Cardiac muscle cell (in vitro differentiated cells and primary cell): ENCODE measurements at places on chromosomes 2 and 18. TPM values are rescaled to one million over a fixed set of nuclear protein-coding genes. Genes with fewer than 3 reads are reported as not detected.

Gene REL
- 5.0 and 11.5 TPM in 2 replicates for total RNA-seq

Gene MYL1
- total RNA-seq: 2.2 TPM in 1 of 2 replicates, not detected in the other

- H3K4me1 ChIP-seq: no peaks in the 10 kb centered on the region
- no peak overlapping the region for H3K27ac ChIP-seq
- no peaks in the 10 kb centered on the region for H3K36me3 ChIP-seq
- no peak for DNase-seq
Measured at GRCh38 chr2:214265991-214266489, 144.8 kb upstream of the VWC2L start.

DNA sequence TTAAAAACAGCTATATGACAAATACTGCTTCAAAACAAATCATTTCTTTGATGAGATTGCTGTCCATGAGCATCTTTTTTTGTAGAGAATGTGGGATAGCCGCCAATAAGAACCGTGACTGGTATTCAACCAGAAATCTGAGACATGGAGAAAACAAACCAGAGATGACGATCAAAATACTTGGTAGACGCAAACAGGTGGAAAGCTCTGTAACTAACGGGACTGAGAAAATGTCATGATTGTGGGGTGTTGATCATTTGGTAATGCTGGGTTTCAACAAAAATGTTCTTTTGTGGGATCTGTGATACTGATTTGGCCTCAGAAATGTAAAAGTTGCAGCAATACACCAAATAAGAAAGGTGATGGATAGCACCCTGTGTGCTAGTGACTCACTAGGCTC, 364.8 kb downstream of the NYAP2 start:
- H3K36me3 ChIP-seq: no peaks in the 10 kb centered on the region
- H3K4me3 ChIP-seq: no peak overlapping the region
- no peaks in the 10 kb centered on the region for H3K4me1 ChIP-seq

DNA sequence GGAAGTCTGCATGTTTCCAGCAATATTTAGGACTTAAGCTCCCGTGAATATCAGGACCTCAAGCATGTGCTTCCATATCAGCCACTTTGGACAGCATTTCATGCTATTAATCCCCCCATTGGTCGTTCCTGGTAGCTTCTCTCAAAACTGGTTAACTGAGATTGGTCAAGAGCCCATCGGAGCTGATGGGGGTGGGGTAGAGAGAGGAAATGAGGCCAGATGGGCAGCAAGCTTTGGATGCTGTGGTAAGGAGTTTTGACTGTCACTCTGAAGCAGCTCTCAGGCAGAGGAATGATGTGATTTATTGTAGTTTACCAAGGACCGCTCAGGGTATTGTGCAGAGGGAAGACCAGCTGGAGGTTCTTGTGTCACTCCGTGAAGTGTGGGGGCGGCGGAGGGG, 81.8 kb downstream of the FAM168B start:
- no peak for DNase-seq
- no peaks in the 10 kb centered on the region for H3K27me3 ChIP-seq
- H3K27ac ChIP-seq: no peak overlapping the region
- H3K4me3 ChIP-seq: no peak overlapping the region
- H3K4me1 ChIP-seq: no peaks in the 10 kb centered on the region
- H3K36me3 ChIP-seq: no peaks in the 10 kb centered on the region

DNA sequence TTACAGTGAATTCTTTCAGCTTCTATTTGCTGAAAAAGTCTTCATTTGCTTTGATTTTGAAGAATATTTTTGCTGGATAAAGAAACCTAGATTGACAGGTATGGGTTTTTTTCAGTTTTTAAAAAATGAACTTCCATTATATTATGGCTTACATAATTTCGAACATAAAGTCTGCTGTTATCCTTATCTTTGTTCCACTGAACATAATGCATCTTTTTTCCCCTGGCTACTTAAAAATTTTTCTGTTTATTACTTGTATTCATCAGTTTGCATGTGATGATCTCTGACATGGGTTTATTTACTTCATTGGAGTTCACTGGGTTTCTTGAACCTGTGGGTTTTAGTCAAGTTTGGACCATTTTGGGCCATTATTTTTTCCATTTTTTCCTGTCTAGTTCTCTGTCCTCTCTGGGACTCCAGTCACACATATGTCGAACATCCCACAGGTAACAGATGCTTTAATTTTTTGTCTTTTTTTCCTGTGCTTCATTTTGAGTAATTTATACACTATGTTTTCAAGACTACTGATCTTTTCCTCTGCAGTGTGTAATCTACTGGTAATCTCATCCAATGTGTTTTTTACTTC, 33.1 kb downstream of the SEC11C start:
- no peaks in the 10 kb centered on the region for H3K36me3 ChIP-seq
- no peak overlapping the region for H3K4me3 ChIP-seq
- no peaks in the 10 kb centered on the region for H3K27me3 ChIP-seq
- peaks cover 3% of the 10 kb centered on the region for H3K4me1 ChIP-seq

GRCh38 chr2:72895759-72896281, 8.6 kb downstream of the SPR start:
- H3K4me3 ChIP-seq: no peak overlapping the region
- DNase-seq: no peak
- no peaks in the 10 kb centered on the region for H3K36me3 ChIP-seq
- no peaks in the 10 kb centered on the region for H3K4me1 ChIP-seq
- H3K27me3 ChIP-seq: peaks cover 95% of the 10 kb centered on the region

DNA sequence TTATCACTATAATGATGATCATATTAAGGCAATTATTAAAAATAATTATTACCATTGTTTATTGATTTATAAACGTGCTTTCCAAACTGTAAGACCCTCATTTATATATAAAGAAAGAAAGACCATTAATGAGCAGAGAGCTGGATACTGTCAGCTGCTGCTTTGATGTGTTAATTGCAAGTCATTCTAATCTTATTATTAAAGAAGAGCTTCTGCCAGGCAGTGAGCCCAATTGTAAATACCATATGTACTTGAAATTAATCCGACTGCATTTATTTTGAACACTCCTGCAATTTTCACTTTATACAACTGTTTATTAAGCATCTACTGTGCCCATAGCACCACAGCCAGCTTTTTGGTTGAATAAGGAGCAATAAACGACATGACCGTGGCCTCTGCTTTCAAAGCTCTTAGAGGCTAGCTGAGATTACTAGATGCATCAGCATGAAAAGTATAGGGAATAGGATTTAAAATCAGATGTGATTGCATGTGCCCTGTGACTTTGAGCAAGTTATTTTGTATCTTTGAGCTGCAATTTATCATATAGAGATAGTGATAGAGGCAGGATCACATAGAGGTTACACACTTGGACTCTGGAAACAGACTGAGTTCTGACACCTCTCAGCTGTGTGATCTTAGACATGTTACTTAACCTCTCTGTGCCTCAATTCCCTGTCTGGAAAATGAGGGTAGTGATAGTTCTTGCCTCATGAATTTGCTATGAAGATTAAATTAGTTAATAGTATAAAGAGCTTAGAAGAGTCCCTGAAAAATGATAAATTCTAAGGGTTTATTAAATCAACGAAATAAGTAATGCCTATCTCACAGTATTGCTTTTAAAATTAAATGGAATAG, 83.4 kb downstream of the MYCN start:
- H3K27ac ChIP-seq: no peak overlapping the region
- no peaks in the 10 kb centered on the region for H3K36me3 ChIP-seq
- H3K4me1 ChIP-seq: no peaks in the 10 kb centered on the region
- no peaks in the 10 kb centered on the region for H3K27me3 ChIP-seq
